ENCODE measurements at places on chromosomes 5 and 9.

- DNase-seq, result no peak
These were observed 140.8 kb upstream of the ZNF462 start for GRCh38 chr9:106722051-106722753.

DNA sequence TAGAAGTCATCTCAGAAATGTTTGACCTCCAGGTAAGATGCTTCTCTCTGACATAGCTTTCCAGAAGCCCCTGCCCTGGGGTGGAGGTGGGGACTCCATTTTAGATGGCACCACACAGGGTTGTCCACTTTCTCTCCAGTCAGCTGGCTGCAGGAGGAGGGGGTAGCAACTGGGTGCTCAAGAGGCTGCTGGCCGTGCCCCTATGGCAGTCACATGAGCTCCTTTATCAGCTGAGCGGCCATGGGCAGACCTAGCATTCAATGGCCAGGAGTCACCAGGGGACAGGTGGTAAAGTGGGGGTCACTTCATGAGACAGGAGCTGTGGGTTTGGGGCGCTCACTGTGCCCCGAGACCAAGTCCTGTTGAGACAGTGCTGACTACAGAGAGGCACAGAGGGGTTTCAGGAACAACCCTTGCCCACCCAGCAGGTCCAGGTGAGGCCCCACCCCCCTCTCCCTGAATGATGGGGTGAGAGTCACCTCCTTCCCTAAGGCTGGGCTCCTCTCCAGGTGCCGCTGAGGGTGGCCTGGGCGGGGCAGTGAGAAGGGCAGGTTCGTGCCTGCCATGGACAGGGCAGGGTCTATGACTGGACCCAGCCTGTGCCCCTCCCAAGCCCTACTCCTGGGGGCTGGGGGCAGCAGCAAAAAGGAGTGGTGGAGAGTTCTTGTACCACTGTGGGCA, 642 bp downstream of the CSF2 start:
- no peak for DNase-seq

DNA sequence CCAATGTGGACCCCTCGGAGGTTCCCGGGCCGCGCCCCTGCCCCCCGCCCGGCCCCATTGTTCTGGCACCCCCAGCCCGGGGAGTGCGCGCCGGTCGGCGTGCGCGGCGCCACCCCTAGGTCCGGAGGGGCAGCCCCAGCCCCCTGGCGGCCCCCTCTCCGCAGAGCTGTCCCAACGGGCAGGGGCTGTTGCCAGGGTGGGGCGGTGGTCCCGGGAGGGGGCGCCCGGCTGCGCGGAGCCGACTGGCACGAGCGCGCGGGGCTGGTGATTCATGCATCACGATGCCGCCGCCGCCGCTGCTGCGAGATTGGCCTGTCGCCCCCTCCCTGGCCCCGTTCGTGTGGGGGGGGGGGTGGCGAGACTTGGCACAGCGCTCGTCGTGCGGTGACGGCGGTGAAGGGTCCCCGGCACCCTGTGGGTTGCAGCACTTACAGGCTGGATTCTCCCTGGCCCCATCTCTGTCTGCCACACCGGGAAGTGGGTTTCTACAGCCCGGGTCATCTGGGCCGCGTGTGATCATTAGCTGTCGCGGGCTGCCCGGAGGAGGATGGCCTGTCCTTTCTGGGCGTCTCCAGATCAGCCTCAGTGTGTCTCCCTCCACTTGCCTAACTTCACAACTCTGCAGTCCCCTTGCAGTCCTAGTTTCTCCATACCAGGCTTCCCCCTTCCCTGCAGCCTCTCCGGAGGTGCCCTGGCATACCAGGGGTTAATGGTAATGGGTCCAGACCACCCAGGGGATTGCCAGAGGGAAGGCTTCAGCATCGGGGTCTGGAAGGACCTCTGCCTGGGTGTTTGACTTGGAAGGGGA, 858 bp downstream of the NCS1 start:
- no peak for DNase-seq

- DNase-seq, result no peak
These were observed 75.0 kb downstream of the GCNT1 start for GRCh38 chr9:76534026-76534425.

DNA sequence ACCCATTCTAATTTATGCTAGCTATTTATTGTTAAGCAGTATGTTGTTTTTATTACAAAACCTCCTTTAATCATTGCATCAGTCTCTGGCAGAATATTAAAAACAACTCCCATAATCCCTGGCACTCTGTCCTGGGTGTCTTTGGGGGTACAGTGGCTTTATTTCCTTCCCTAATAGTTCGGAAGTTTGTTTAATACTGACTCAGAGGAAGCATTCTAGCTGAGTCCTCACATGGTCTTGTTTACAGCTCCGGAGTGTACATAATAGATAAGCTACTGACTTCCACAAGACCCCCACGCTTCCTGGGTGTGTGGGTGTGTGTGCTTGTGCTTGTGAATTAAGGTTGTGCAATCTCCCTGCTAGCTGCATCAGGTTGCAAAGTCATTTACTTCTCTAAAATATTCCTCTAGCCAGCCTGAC, 149.8 kb upstream of the CDKN2B start:
- DNase-seq, result peak; percentile 53

Data from Right ventricle myocardium superior (tissue), 1 donor.